Astrocyte of the spinal cord (primary cell): ENCODE measurements at places on chromosomes 6 and 20.

GRCh38 chr6:149045404-149045803 is 272.1 kb upstream of the TAB2 start:
- no peak for DNase-seq

DNA sequence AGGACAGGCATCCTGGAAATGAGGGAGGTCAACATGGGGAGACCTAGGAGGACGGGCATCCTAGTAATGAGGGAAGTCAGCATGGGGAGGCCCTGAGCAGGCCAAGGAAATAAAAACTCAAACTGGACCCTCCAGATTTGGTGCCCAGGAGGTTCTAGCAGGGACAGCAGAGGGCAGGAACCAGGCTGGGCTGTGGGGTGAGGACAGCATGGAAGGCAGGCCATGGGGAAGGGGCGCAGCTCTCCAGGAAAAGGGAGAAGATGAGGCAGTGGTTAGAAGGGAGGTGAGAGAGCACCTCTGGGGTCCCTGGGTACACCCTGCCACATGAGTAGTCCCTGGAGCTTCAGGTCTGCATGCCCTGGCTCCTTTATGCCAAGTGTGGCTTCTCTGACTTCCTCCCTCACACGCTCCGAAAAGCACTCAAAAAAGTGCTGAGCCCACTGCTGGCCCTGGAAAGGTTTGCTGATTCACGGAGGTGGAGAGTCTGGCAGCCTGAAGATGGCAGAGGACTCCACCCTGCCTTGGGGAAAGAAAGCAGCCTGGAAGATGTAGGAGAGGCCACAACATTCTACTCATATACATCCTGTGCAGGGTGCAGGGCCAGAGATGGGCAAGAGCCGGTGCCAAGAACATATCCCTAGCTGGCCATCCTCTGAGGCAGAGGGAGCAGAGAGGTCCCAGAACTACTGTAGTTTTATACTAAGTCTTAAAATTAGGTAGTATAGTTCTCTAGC is 154.9 kb downstream of the MRPL14 start:
- DNase-seq, result no peak

GRCh38 chr6:14089224-14089623 is 28.3 kb upstream of the CD83 start:
- no peak for DNase-seq

- peak; percentile 89 for DNase-seq
These were observed 7.1 kb downstream of the HSPA1B start for GRCh38 chr6:31834367-31835250.

GRCh38 chr6:107690643-107691061 is 133.5 kb downstream of the SCML4 start:
- DNase-seq, result peak; percentile 54
